NCI-H1105 treated with DMSO at 0.1 percent for 48 hours (cell line): ENCODE measurements at places on chromosomes 5 and 9.
A peak's percentile ranks its signal among the peaks of the same experiment; 100 is the strongest.

DNA sequence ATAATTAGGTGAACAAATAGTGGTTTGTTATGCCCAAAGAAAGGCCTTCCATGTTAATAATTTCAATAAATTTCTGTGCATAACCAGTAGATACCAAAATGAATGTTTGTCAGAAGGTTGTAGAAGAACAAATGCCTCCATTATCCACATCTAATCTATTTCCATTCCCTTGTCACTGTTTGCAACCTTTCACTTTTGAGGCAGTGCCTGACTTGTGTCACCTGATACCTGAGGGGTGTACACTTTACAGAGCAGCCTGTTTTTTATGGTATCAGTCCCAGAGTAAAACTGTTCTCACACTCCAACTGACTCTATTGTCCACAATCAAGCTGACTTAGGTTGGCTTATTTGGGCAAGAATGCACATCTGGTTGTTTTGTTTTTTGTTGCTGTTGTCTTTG is 40.1 kb downstream of the FREM1 start:
- DNase-seq: no peak

DNA sequence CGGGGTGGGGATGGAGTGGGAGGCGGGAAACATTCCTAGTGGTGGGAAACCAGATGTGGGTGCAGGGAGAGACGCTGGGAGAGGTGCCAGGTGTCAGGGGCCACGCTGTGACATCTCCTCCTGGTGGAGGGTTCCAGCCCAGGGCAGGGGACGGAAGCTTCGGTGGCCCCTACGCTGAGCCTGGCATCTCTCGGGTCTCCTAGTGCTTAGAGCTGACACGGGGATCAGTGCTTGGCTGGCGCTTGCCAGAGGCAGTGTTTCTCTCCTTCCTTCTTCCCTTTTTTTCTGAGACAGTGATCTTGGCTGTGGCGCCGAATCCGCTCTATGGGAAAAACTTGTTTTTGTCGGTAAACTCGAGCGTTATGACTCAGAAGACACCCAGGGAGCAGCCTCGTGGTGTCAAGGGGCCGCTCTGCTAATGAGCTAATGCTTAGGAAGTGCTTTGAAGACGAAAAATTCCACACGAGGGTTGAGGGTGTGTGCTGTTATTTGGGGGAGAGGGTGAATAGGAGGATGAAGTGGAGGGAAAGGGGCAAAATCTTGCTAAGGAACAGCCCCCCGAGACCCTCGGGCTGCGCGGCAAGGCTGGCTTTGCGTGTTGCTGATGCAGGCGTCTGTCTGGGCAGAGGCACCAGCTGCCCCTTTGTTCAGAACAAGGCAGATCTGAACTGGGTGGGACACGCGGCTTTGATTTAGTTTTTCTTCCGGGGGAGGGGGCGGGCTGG is 20.4 kb upstream of the IER5L start:
- no peak for DNase-seq

- no peak for DNase-seq
Measured at GRCh38 chr5:92468295-92468694, 1085.2 kb upstream of the ARRDC3 start.

- no peak for DNase-seq
Measured at GRCh38 chr9:105444130-105444529, 3.7 kb upstream of the FSD1L start.

- no peak for DNase-seq
Measured at GRCh38 chr5:56962286-56962685, 10.4 kb upstream of the MIER3 start.

GRCh38 chr5:57987552-57987951 is 472.3 kb downstream of the PLK2 start:
- DNase-seq: no peak

- DNase-seq: no peak
Measured at GRCh38 chr5:10466446-10467073, 24.9 kb downstream of the ROPN1L start.

DNA sequence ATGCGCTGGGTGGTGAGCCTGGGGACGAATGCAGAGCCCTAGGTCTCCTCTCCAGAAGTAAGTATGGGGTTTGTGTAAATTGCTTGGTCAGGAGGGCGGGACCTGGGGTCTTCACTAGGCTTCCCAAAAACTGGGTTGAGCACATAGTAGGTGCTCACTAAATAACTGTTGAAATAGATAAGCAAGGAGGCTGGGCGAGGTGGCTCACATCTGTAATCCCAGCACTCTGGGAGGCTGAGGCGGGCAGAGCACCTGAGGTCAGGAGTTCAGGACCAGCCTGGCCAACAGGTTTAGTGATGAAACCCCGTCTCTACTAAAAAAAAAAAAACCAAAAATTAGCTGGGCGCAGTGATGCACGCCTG is 163.9 kb upstream of the IER5L start:
- no peak for DNase-seq

DNA sequence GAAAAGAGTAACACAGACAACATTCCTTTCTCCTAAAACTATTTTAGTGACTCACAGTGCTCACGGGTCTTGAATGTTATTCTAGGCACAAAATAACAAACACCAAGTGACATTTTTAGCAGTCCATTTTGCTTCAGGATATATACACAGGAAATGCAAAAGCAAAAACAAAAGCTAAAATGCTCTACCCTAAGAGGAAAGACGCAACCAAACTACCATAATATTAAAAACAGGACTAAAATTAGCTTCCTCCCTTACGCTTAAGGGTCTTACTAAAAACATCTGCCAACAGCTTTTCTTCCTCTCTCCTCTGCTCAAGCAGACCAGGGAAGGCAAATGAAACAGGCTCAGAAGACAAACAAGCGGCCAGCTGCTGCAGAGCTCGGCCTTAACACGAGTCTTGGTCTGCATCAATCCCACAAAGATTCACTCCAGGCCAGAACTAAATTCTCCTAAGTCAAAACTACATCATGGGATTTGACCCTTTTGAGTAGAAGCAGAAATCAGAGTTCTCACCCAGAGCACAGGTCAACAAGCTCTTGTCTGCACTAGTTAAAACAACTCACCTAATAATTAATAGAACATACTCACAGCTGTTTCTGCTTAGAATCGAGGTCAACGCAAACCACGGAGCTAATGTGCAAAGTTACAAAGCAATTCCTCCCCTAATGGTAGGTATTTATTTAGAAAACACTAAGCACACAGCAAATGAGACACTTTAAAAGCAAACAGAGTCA is 62.3 kb downstream of the RAPGEF1 start:
- no peak for DNase-seq

- DNase-seq: no peak
Measured at GRCh38 chr5:91332267-91333045, 50.7 kb downstream of the ARRDC3 start.

GRCh38 chr9:110105107-110105506 is 102.9 kb downstream of the C9orf152 start:
- DNase-seq: no peak

DNA sequence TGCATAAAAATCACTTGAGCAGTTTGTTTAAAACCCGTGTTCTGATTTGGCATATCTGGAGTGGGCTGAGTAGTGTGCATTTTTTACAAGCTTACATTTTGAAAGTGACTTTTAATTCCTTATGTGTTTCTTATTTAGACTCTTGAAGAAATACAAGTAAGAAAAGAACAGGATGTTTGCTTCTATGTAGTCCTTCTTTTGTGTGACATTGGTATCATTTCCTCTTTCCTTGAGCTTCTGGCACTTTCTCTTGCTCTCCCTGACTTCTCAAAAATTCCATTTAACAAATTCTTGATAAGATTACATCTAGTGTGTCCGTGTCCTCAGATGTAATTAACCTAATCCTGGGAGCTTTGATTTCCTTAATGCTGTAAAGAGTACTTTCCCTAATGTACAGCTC is 12.5 kb downstream of the GARNL3 start:
- no peak for DNase-seq

DNA sequence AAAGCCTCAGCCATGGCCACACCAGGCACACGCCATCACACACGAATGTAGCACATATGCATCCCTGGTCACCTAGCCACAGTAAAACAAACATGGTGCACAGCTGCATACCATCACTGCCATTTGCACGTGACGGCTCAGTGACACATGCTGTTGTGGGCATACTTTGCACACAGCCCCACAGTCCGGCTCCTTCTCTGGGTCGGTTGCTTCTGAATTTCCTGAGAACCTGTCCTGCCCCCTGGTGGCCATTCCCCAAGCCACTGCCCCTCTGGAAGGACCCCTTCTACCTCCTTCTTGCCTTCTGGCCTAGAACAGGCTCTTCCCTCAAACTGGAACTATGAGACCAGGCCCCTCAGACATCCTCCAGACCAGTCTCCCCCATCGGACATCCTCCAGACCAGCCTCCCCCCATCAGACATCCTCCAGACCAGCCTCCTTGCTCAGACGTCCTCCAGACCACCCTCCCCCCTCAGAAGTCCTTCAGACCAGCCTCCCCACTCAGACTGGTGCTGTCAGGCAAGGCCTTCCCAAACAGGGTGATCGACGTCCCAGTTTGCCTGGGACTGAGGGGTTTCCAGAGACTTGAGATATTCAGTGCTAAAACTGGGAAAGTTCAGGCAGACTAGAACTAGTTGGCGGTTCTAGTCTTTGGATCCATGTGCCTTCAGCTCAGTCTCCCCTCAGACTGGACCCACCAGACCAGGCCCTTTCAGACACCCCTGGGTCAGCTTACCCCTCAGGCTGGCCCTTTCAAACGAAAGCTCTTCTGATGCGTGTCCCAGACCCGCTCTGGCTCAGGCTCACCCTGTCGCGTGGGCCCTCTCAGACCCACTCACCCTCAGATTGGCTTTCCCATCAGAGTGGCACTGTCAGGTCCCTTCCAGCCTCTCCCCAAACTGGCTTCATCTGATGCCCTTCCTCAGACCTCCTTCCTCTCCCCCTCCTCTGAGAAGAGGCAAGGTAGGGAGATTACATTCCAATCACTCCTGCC is 24.3 kb upstream of the ENHO start:
- DNase-seq: peak; percentile 4

DNA sequence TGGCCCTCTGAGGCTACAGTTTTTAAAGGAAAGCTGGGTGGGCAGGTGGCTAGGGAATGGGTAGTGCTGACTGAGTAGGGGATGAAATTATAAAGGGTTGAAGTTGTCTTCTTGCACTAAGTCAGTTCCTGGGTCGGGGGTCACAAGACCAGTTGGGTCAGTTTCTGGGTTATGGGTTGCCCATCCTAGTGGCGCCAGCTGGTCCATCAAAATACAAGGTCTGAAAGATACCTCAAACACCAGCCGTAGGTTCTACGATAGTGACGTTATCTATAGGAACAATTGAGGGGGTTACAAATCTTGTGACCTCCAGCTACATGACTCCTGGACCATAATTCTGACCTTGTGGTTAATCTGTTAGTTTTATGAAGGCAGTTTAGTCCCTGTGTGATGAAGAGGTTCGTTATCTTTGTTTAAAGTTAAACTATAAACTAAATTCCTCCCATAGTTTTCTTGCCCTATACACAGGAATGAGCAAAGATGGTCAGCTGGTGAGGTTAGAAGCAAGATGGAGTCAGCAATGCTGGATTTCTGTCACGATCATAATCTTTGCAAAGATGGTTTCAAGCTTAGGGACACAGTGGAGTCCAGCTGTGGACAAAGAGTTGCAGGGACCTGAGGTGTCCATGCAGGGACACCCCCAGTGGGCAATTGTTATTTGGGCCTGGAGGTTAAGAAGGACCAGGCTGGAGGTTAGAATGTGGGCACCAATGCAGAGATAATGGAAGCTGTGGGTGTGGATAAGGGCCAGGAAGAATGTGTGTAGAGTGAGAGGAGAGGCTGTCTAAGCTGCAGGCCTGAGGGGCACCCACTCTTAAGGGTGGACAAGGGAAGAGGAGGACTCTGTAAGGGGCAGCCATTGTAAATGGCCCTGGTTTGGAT is 14.0 kb upstream of the CREBRF start:
- DNase-seq: no peak

GRCh38 chr5:105218018-105218417 is 1655.4 kb upstream of the NUDT12 start:
- DNase-seq: no peak

- DNase-seq: no peak
Measured at GRCh38 chr9:122349201-122349600, 21.6 kb upstream of the PTGS1 start.

- no peak for DNase-seq
Measured at GRCh38 chr5:10896016-10896415, 135.0 kb upstream of the DAP start.

DNA sequence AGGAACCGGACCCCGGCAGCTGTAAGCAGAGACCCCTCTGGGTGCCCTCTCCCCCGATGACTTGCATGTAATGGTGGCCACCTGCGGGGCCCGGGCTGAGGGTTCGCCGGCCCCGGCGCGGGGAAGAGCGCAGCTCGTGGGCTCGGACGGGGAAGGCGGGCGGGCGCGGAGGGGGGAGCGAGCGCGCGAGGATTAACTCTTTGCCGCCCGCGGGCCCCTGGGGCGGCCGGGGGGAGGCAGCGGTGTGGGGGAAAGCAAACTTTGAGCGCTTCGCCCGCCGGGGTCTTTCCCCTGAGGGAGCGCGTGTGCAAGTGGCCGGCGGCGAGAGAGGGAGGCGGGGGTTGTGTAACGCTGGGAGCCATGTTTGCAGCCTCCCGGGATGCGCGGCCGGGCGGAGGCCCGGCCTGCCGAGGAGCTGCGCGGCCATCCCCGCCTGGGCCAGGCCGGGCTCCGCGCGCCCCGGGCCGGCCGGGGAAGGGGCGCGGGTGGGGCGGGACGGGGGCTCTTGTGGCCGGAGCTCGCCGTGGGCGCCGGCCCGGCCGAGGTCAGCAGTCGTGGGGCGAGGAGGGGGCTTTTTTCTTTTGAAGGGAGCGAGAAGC is 547 bp downstream of the ANP32B start:
- DNase-seq: peak; percentile 29
